ENCODE measurements at places on chromosomes 3 and 15.

GRCh38 chr3:72996121-72996472, 514 bp upstream of the PPP4R2 start:
- DNase-seq: no peak

DNA sequence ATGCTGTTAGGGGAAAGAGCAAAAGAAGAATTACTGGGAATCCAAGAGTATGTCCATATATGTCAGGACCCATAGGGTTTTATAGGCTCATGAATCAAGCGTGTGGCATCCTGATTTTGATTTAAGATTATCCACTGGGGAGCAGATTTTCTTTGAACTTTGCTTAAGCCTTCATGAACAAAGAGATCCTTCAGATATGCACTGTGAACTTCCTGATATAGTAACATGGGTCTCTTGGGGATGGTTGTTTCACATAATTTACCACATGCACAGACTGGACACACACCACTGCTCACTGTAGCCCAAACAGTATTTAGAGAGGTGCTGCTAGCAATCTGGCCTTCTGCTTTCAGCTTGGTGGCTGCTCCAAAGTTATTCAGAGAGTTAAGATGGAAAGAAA, 200.9 kb upstream of the ZPLD1 start:
- no peak for DNase-seq

- no peak for DNase-seq
These were observed 152.6 kb downstream of the DPH6 start for GRCh38 chr15:35393398-35393797.

DNA sequence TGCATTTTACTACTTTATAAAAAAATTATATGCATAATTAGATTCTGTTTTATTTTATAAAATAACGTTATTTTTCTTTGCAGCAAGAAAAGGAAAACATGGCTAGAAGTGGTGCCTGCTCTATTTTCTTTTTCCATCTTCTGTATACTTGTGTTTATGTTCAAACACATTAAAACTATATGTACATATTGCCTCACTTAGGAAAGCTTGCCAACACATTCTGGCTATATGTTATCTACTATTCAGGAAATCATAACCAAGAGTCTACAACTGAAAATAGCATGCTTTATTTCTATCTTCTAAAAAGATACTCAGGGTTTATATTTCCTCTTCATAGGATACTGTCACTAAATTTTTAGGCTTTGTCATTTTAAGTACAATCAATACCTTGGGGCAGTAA, 90.2 kb upstream of the KCNMB2 start:
- no peak for DNase-seq

- no peak for DNase-seq
These were observed 20.3 kb upstream of the SIAH2 start for GRCh38 chr3:150783316-150783715.

DNA sequence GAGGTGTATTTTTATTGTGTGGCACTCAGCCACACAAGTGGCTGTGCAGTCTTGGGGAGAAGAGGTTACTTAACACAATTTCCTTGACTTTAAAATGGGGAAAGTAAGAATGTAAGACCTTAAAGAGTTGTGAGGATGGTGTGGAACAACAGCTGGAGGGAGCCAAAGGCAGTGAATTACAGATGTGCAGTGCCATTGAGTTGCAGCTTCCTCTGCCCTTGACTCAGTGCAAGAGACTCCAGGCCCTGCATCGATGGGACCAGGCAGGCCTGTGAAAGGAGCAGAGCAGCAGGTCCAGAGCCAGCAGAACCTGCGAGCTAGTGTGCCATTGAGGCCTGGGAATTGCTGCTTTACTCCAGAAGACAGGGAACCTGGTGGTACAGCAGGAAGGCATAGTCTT, 27.2 kb downstream of the EEFSEC start:
- no peak for DNase-seq

DNA sequence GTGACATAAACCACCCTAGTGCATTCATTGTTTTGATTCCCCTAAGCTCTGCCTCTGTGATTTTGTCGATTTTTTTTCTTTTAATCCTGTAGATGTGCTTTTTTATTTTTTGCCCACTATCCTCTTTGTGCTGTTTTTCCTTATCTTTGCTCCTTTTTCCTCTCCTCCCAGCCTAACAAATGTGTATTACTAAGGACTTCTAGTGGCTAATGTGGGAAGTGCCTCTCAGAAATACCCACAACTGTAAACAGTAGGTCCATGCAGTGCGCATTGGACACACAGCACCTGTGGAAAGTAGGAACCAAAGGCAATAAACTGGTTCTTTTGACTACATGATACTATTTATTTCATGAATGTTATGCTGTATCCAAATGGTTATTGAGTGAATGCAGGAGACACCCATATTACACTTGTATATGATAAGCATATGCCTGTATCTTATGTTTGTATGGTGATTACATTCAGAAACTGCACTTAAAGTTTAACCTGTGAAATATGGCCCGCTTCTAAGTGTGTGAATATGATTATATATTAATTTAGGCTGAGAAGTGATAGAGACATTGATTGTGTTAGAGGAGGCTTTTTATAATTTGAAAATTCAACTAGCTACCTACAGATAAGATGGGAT, 147.8 kb downstream of the PLCL2 start:
- DNase-seq: no peak

GRCh38 chr15:81024936-81025335, 24.2 kb downstream of the TLNRD1 start:
- DNase-seq: no peak

GRCh38 chr3:133655731-133656515, 5.8 kb downstream of the TOPBP1 start:
- DNase-seq: no peak

GRCh38 chr15:73482166-73482565, 39.2 kb downstream of the REC114 start:
- no peak for DNase-seq

GRCh38 chr3:145411605-145412004, 749.4 kb downstream of the PLOD2 start:
- DNase-seq: no peak

- no peak for DNase-seq
These were observed 59.1 kb downstream of the VGLL4 start for GRCh38 chr3:11584570-11584969.

- no peak for DNase-seq
These were observed 141.1 kb upstream of the ABI3BP start for GRCh38 chr3:101134331-101134730.

DNA sequence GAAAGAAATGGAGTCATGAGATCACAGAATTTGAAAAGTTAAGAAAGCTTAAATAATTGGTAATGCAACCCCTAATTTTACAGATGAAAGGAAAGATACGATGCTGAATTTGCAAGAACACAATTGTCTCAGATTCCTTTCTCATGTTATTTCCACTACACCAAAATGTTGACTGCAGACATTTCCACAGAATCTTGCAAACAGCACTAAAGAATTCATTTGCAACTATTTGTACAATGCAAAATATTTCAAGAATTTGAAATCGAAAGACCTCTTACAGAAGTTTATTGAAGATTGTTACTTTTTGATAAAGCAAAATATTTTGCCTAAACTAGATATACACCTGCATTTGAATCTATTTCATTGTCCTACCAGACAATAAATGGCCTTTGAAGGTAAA, 194.1 kb upstream of the KCNMB2 start:
- no peak for DNase-seq

DNA sequence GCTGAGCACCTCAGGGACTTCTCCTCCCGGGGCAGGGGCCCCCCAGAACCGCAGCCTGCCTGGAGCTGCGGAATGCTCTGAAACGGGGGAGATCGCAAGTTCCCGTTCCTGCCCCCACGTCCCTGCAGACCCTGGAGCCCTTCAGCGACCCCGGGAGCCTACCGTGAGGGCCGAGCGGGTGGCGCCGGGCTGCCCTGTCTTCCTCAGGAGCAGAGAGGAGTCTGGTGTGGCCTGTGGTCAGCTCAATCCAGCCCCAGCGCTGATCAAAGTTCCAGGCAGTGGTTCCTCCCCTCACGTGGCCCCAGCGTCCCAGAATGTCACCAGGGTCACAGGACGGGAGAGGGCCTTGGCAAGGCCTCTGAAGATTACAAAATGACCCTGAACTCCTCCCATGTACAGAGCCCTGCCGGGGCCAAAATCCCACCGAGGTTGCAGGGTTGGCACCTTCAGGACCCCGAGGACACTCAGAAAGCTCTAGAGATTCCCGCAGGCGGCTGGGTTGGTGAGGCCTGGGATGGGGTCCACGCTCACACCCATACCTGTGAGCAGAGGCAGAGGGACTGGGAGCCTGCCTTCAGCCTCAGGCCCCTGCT, at the start of gene CPN2:
TSS of gene CPN2 (minus strand) at position 249 of the 593 bp plus-strand sequence. CDS start 8,626 bp downstream, outside the sequence.
- no peak for DNase-seq

DNA sequence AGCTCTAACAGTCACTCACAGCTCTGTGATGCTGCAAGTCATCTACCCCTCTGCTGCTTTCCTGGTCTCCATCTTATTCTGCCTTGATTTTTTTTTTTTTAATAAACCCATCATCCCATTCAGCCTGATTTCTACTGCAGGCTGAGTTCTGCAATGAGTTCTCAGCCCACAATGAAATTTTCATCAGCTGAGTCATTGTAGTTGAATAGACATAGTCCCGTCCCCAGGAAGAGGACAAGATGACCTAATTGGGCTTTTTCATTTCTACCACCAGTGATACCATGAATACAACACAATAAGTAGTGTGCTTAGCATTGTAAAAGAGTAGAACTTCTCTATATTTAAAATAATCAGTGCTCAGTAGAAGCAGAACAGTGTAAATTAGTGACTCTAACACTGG, 59.3 kb downstream of the C3orf85 start:
- no peak for DNase-seq

DNA sequence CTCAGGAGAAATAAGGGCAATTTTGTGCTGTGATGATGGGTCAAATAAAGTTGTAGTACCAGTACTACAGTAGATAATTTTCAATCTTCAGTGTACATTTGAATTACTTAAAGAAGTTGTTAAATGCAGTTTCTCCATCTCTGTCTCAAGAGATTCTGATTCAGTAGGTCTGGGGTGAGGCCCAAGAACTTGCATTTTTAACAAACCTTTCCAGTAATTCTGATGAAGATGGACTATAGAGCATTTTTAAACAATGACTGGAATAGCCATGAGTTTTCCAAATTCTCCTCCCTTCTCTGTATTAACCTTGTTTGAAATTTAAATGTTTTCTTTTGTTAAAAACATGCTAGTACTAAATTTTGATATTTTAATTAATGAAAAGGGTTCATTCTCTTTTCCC, 127.0 kb upstream of the CD96 start:
- DNase-seq: no peak

GRCh38 chr15:60576515-60576914, 97.6 kb upstream of the ICE2 start:
- DNase-seq: no peak

DNA sequence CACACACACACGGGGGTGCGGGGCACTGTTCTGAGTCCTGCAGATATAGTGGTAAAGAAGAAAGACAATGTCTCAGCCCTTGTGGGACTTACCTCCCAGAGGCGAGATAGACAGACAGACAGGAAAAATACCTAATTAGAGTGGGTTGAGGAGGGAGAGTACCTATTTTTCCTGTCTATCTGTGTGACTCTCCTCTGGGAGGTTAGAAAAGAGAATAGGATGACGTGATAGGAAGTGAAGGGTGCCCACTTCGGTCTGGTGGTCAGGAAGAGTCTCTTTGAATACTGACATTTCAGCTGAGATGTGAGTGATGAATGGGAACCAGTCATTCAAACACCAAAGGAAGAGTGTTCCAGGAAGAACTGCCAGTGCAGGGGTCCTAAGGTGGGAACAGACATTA, 4.1 kb upstream of the APOD start:
- no peak for DNase-seq

- DNase-seq: no peak
These were observed 464.1 kb downstream of the RAP2B start for GRCh38 chr3:153626158-153626557.

DNA sequence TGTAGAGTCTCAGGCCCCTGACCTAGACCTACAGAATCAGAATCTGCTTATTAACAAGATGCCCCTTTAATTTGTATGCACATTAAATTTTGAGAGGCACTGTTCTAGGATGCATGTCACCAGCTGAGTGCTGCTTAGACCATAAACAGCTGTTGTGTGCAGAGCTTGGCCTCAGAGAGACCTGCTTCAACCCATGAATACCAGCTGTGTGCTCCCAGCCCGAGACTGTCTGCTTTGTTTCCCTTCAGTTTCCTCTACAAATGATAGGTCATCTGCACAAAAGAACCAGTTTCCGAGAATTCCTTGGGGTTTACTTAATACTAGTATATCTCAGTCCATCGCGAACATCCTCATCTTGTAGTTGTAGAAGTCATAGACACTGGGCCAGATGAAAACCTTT, 158.5 kb upstream of the PFN2 start:
- DNase-seq: no peak

- DNase-seq: no peak
These were observed 220.4 kb downstream of the OSBPL10 start for GRCh38 chr3:31760654-31761053.

DNA sequence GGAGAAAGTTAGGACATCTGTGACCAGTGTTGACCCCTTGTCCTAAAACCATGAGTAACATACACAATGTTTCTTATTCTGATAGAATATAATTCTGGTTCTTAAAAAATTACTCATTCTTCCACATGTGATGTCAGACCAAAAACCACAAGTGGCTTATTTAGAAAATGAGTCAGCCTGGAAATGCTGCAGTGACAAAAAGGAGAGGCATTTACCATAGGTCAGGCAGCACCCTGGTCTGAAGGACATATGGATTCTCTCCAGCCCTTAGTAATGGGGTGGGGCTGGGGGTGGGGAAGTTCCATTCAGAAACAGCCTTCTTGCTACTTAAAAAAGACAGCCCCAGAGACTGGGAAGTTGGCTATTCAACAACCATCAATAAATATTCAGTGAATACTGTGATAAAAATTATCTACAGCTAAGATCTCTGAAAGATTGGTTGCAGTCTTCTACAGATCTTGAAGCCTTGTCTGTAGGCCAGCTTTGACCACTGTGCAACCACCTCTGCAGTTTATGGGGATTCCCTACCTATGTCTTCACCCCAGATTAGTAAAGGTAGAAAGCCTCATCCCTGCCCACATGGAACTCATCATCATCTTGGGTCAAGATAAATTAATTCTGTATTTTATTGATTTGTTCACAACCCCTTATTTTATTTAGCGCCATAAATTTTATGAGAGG, 34.9 kb upstream of the TIMP4 start:
- no peak for DNase-seq

GRCh38 chr3:106342386-106342785, 473.6 kb upstream of the CBLB start:
- DNase-seq: no peak

DNA sequence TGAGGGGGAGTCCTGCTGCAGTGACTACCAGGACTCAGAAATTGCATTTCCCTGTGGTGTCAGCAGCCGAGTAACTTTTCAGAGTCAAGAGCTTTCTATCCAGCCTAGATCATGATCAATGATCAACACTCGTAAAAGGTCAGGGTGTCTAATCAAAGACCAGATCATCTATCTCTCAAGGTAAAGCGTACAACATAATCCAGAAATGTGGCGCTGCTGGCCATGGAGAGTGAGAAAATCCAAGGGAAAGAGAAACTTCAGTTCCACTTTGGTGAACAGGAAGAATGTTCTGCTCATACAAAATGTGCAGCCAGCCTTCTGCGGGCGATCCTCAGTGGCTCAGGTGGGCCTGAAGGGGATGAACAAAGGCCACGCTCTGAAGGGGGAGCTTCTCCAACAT, 1005.8 kb upstream of the NR2F2 start:
- no peak for DNase-seq
